Dorsolateral prefrontal cortex (tissue), 122 donors: ENCODE measurements at places on chromosomes 4 and X.
A peak's percentile ranks its signal among the peaks of the same experiment; 100 is the strongest.

- DNase-seq: no peak
Measured at GRCh38 chr4:8387615-8388527, 52.7 kb downstream of the ACOX3 start.

- DNase-seq: no peak
Measured at GRCh38 chr4:185840201-185840600, 28.2 kb upstream of the SORBS2 start.

GRCh38 chr4:121653214-121653613 lies 43.6 kb downstream of the ANXA5 start:
- DNase-seq: no peak

DNA sequence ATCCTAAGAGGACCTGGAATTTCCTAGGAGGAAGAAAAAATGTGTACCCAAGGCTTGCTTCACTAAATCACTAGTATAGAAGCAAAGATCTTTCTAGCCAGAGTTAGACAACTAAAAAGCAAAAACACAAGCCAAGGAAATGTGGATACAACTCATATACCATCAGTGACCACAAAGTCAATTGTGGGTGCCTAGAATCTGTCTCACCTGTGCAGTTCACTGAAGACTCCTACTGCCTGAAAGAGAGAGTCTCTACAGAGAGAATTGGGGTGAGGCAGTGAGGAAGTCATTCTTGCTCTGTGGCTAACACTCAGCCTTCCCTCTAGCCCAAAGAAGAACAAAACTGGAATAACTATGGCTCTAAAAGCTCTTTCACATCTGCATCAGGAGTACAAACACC lies 82.9 kb downstream of the EFHC2 start:
- no peak for DNase-seq

- DNase-seq: no peak
Measured at GRCh38 chr4:16622826-16623225, 275.6 kb downstream of the LDB2 start.

DNA sequence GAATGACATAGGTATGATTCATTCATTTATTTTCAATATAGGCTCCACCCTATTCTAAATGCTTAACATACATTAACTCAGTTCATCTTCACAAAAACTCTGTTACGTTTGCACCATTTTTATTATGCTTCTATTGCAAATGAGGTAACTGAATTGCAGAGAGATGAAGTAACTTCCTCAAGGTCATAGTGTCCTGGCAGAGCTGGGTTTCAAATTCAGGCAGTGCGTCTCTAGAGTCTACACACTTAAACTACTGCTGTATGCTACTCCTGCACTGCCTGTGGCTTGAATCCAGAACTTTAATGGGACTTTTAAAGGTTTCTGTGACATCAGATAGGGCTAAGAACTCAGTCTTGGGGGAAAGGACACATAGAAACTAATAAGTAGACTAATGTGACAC lies 413.4 kb downstream of the UBE2NL start:
- no peak for DNase-seq

DNA sequence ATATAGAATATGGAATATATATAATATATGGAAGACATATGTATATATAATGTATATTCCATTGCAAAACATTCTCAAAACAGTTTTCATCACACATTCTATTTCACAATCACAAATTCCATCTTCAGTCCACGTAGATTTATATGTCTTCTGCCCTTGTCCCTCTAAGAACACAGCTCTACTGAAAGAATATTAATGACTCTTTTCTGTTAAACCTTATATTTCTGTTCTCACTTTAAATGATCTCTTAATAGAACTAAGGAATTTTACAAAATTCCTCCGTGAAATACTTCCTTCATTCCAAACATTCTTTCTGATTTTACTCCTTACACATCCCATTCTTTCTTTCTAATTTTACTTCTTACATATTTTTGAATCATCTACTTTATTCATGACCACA lies 1043.1 kb upstream of the PABPC4L start:
- DNase-seq: no peak

GRCh38 chr4:127660284-127660885 lies 27.6 kb downstream of the INTU start:
- DNase-seq: no peak

DNA sequence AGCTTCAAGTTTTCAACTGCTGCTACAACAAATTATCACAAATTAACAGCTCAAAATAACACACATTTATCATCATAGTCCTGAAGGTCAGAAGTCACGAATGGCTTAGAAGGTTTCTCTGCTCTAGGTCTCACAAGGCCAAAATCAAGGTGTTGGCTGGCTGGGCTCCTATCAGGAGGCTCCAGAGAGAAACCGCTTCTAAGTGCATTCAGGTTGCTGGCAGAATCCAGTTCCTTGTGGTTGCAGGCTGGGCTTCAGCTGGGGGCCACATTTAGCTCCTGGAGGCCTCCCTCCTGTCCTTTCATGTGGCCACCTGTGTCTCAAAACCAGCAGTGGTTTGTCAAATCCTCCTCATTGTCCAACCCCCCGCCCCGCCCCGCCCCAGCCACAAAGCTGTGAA lies 15.4 kb downstream of the MRFAP1 start:
- DNase-seq: no peak

GRCh38 chr4:98290511-98290910 lies 29.3 kb downstream of the RAP1GDS1 start:
- no peak for DNase-seq

GRCh38 chrX:21408307-21408706 lies 34.1 kb downstream of the CNKSR2 start:
- DNase-seq: no peak

GRCh38 chr4:83342476-83342875 lies 7.8 kb upstream of the HPSE start:
- no peak for DNase-seq

DNA sequence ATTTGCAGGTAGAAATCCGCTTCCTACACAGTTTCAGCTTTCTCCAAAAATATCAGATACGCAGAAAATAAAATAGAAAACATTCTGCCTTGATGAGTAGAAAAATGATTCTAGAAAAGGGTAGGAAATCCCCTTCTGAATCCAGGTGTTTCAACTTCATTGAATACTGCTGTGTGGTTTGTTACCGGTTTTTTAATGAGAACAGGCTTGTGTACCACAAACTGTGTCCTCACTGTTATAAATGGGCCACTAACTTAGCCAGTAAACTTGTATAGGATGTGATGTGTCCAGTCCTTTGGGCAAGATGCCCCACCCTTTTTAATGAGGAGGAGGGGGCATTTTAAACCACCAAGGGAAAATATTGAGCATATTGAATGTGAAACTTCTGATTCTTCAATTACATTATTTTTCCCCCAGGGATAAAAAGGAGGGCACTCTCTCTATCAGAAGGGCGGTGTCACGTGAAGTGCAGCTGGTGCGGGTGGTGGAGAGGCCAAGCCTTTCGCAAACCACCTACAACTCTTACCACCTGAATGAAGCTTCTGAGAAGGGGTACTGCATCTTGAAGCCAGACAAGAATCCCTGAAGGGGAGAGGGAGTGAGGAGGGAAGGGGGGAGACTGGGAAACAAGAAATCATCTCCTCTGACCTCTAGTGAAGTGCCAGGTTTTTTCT lies 4.5 kb downstream of the CXXC4 start:
- peak; percentile 53 for DNase-seq

DNA sequence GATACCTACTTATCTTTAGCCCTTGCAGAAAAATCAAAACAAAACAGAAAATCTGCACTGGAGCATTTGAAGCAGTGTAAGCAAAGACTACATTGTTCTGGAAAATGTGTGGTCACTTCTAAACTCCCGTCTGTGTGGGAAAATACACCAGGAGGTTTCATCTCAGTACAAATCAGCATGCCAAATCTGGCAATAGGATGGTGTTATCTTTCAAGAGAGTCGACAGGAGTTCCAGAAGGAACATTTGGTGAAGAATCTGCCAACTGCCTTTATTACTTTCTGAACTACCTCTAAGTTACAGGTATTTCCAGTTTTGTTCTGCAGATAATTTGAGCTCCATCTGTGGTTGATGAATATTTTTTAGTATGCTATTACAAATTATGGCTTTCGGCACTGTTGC lies 1348.0 kb downstream of the RAPGEF2 start:
- no peak for DNase-seq

- no peak for DNase-seq
Measured at GRCh38 chrX:8971116-8971515, 62.8 kb downstream of the FAM9B start.

DNA sequence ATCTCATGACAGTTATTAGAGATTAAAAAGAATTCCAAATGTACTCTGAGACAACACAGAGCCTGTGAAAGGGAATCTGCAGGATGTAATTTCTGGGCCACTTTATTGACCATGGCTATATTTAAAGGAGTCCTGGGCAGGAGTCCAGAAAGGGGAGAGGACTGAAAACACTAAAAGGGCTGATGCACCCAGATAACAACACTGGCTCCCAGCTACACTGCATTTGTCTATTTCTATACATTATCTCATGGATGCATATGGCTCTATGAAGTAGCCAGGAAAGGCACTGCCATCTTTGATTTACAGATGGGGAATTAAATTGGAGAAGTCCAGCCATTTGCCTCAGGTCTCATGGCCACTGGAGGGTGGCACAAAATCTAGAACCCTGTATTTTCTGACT lies 56.0 kb downstream of the MED28 start:
- no peak for DNase-seq

DNA sequence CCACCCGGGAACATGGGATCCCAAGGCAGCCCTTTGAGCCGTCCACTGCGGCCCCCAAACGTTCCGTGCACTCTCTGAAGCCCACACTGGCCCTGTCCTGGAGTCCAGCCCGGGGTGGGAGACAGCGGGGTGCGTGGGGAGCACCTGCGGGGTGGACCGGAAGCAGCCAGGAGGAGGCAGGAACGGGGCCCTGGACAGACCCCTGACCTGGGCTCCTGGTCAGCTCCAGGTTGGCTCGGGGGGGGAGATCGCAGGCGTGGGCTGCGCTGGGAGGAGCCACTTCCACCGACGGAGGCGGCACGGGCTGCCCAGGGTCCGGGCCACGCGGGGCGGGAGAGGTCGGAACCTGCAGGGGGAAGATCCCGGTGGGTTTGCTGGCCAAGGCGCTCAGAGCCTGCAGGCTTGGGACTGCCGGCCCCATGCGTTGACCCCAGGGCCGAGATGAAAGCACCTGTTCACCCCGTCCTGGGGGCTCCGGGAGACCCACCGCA lies 5.7 kb upstream of the PLCXD1 start:
- DNase-seq: no peak

- no peak for DNase-seq
Measured at GRCh38 chrX:101749436-101749835, 89.8 kb upstream of the ARMCX2 start.

DNA sequence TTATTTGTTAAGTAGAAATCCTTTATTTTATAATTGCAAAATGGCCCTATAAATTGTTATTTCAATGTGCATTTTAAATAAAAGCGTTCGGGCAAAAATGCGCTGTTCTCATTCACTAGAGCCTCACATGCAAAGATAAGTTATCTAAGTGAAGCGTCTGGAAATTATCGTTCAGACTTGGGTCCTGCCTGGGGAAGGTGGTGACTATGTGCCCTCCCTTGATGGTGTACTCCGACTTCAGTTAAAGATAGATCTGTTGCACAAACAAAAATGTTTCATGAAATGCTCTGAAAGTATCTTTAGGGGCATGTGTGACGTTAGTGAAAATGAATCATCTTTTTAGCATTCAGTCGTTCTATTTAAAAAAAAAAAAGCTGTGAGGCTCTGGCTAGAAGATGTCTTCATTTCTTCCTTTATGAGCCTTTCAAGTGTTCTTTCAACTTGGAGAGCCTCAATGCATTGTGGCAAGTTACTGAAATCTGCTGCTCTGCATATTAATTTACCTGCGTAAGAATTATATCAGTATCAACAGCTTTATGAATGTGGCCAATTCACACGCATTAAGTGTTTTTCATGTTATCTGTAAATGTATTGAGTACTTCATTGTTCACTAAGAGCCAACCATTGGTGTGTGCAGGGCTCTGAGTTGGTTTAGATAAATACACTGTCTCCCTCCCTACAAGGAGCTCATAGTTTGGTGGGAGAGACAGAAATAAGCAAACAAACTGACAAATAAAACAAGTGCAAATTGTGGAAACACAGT lies 83.0 kb downstream of the AFF1 start:
- DNase-seq: no peak

DNA sequence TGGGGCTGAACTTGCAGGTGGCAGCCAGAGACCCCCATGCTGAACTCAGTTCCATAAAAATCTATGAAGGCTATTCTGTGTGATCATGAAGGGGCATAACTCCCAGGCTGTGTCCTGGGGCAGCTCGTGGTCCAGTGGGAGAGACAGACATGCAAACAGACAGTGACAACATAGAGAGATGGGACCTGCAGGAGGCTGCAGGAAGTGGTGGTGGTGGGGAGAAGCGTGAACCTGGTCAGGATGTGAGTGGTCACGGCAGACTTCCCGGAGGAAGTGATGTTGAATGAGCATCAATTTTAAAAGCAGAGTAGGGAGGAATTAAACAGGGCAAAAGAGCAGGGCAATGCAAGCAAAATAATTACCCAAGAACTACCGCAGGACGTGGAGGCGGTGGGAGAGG lies 23.2 kb upstream of the SORCS2 start:
- peak; percentile 7 for DNase-seq

DNA sequence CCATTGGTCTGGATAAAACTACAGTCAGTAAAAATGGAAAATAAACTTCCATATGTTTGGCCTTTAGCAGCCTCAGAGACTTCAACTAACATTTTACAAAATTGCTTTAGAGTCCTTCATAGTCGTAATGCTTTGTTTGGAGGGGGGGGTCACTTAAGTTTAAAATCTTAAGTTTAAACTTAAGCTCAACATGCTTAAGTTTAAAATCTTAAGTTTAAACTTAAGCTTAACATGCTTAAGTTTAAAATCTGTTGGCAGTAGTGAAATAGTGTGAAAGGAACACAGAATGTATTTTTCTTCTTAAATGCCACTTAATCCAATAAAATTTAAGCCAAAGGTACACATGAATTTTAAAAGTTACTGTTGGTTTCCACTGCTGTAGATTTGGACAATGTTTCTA lies 45.9 kb upstream of the UNC5C start:
- DNase-seq: no peak

DNA sequence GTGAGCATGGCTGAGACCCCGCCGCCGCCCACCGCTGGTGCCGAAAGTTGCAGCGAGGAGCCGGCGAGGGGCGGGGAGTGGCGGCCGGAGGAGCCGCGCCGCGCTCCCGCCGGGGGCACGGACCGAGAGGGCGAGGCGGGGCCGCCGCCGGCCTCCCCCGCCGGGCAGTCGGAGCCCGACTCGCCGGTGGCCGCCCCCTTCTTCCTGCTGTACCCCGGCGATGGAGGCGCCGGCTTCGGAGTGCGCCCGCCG lies 16.5 kb downstream of the UTP3 start:
- DNase-seq: no peak

GRCh38 chrX:27336466-27337091 lies 126.6 kb downstream of the PPP4R3C start:
- DNase-seq: peak; percentile 4
